ENCODE measurements at places on chromosomes 7 and 10.

DNA sequence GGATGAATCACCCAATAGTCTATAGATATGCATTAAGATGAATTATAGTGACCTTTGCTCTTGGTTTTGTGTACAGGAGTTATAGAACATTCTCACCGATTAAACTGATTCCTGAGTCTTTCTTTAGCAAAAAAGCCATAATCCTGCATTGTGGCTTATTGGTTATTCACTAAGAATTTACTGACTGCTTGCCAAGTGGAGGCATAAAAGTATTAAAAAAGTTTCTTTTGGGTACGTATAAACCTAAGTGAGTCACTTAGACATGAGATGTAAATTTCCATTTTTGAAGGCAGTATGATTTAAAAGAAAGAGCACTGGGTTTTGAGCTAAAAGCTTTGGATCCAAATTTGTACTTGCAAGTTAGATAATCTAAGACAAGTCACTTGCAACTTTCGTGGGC lies 100.7 kb downstream of the CDK6 start:
- no peaks in the 10 kb centered on the region for H3K36me3 ChIP-seq
- no peaks in the 10 kb centered on the region for H3K27me3 ChIP-seq
- no peak for DNase-seq
- H3K4me1 ChIP-seq = no peaks in the 10 kb centered on the region
- H3K27ac ChIP-seq = no peak overlapping the region
- no peak overlapping the region for H3K4me3 ChIP-seq

DNA sequence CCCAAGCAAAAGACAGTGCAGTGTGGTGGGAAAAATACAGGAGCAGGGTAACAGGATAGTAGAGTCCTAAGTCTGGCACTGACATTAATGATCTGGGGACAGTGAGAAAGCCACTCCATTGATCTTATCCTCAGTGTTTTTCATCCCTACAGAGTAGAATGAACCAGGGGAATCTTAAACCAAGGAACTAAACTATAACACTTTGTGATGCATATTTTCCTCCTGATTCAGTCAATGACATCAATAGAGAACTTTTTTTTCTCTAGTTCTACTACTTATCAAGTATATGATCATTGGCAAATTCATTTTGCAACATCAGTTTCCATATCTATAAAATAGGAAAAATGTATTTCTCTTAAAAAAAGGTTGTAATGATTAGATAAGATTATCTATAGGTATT lies 151.1 kb downstream of the TMEM26 start:
- peaks cover 10% of the 10 kb centered on the region for H3K36me3 ChIP-seq
- no peaks in the 10 kb centered on the region for H3K27me3 ChIP-seq
- no peaks in the 10 kb centered on the region for H3K4me1 ChIP-seq
- H3K27ac ChIP-seq = no peak overlapping the region

- no peaks in the 10 kb centered on the region for H3K36me3 ChIP-seq
- peak; percentile 18 for DNase-seq
These were observed 190.0 kb downstream of the FAM107B start for GRCh38 chr10:14584661-14585060.

DNA sequence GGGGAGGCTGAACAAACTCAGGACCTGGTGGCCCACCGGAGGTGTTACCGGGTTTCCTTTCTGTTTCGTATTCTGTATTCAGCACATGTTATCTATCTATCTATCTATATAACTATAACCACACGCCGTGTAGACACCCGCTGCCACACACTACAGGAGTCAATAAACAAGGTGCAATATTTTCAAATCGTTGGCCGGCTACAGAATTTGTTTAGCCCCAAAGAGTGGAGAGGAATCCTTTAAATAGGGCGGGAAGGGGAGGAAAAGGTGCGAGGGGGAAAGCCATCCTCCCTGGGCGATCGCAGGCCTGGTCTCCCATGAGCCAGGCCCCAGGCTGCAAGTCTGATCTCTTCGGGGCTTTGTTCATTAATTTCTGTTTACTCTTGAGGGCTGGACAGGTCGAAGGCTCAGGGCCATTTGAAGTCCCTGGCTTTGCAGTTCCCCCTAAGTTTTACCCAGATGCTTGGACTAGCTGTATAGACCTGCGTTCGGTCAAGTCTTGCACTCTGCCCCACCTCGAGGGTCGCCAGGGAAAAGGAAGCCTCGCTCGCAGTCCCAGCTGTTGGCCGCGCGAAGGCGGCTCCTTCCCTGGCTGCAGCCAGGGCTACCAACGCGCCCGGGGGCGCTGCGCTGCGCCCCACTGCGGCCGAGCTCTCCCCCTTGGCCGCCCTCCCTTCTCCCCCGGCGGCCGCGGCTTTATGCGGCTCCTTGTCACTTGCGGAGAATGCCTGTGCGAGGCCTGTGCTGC lies 3.8 kb downstream of the NKX2-3 start:
- peak overlapping the region; percentile 49 for H3K4me3 ChIP-seq
- H3K4me1 ChIP-seq = peaks cover 3% of the 10 kb centered on the region
- no peaks in the 10 kb centered on the region for H3K36me3 ChIP-seq
- H3K27me3 ChIP-seq = peaks cover 96% of the 10 kb centered on the region
- H3K27ac ChIP-seq = no peak overlapping the region
- peak; percentile 62 for DNase-seq

DNA sequence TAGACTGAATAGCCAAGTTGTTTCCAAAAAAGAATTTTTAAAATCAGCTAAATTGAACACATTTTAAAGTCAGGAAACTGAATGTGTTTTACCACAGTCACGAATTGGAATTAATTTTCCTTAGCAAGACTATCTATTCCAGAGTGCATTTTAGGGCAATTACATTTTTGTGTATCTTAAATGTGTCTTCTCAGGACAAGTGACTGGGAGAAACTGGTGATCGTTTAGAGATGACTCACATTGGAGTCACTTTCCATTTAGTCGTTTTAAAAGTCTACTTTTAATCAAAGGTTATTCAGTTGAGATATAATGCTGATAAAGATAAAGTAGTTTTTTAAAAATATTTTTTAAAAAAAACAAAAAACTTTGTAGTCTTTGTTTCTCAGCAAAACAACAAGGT lies 191.7 kb upstream of the SLC26A5 start:
- DNase-seq = no peak
- no peaks in the 10 kb centered on the region for H3K4me1 ChIP-seq
- H3K27me3 ChIP-seq = no peaks in the 10 kb centered on the region
- H3K36me3 ChIP-seq = no peaks in the 10 kb centered on the region
- no peak overlapping the region for H3K4me3 ChIP-seq

DNA sequence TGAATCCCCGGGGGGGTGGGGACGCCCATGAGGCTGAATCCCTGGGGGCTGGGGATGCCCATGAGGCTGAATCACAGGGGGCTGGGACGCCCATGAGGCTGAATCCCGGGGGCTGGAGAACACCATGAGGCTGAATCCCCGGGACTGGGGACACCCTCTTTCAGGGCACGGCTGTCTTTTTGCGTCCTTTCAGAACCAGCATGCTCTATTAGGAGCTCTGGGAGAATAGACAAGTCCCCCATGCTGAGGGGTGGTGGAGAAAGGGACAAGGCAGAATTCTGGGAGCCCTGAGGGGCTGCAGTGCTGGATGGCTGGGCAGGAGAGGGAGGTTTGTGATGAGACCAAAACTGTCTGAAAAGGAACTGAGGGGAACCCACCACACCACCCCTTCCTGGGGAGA lies 257.3 kb upstream of the TCERG1L start:
- H3K27me3 ChIP-seq = no peaks in the 10 kb centered on the region
- no peak overlapping the region for H3K27ac ChIP-seq
- H3K36me3 ChIP-seq = no peaks in the 10 kb centered on the region
- H3K4me1 ChIP-seq = no peaks in the 10 kb centered on the region
- H3K4me3 ChIP-seq = no peak overlapping the region

- no peak overlapping the region for H3K27ac ChIP-seq
- H3K4me1 ChIP-seq = no peaks in the 10 kb centered on the region
- no peak overlapping the region for H3K4me3 ChIP-seq
- no peak for DNase-seq
- H3K27me3 ChIP-seq = no peaks in the 10 kb centered on the region
- H3K36me3 ChIP-seq = no peaks in the 10 kb centered on the region
These were observed 204.4 kb downstream of the CXCL12 start for GRCh38 chr10:44180321-44181168.

DNA sequence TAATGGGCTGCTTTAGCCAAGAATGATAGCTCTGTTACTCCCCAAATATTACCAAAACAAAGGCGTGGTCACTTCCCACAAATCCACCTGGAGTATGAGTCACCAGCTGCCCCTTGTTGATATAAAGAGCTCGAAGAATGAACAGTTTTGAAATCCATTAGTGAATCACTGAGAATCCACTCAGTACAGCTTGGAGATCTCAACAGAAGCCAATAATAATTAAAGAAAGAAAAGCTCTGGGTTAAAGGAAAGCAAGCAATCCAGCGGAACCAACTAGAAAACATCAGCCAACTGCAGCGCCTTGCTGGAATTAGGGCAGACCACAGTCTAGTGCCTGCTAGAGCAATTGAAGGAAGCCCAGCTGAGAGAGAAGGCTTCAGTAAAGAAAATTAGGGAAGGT lies 576.0 kb upstream of the C7orf33 start:
- H3K27me3 ChIP-seq = no peaks in the 10 kb centered on the region
- H3K27ac ChIP-seq = no peak overlapping the region
- no peaks in the 10 kb centered on the region for H3K4me1 ChIP-seq
- no peaks in the 10 kb centered on the region for H3K36me3 ChIP-seq
- DNase-seq = no peak
- H3K4me3 ChIP-seq = no peak overlapping the region

GRCh38 chr7:137656227-137656849 lies 190.4 kb downstream of the DGKI start:
- H3K4me3 ChIP-seq = no peak overlapping the region
- H3K27ac ChIP-seq = no peak overlapping the region
- no peaks in the 10 kb centered on the region for H3K36me3 ChIP-seq
- peaks cover 10% of the 10 kb centered on the region for H3K4me1 ChIP-seq

- H3K27ac ChIP-seq = no peak overlapping the region
- no peaks in the 10 kb centered on the region for H3K27me3 ChIP-seq
- H3K36me3 ChIP-seq = no peaks in the 10 kb centered on the region
- DNase-seq = no peak
These were observed 337.0 kb downstream of the CRPPA start for GRCh38 chr7:16084370-16084769.

DNA sequence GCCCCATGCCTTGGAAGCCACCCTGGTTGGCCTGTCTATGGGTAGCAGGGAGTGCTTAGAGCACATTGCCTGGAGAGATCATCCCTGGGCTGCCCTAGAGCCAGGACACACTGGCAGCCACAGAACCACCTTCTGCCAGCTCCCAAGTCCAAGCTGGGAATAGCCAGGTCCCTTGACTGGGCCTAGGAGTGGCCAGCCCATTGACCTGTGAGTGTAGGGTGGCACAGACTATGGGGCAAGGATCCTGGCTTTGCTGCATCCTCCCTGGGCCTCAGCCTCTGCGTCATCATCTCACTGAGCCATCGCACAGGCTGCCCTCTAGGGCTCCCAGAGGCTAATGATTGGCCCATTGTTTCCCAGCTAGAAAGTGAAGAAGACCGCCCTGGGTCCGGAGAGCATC lies 7.0 kb downstream of the AQP1 start:
- no peaks in the 10 kb centered on the region for H3K36me3 ChIP-seq
- no peaks in the 10 kb centered on the region for H3K27me3 ChIP-seq
- DNase-seq = no peak
- no peak overlapping the region for H3K4me3 ChIP-seq

DNA sequence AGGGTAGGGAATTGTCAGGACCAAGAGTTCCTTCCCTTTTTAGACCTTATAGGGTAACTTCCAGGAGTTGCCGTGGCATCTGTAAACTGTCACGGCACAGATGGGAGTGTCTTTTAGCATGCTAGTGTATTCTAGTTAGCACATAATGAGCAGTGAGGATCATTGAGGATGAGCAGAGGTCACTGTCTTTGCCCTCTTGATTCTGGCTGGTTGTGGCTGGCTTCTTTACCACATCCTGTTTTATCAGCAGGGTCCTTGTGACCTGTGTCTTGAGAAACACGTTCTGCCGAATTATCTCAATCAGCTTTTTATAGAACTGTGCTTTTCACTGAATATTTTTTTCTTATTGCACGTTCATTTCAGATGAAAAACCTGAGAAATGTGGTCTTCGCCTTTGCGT lies 41.5 kb downstream of the MINPP1 start:
- no peak for DNase-seq
- H3K27ac ChIP-seq = no peak overlapping the region
- peaks cover 43% of the 10 kb centered on the region for H3K36me3 ChIP-seq
- no peaks in the 10 kb centered on the region for H3K27me3 ChIP-seq

- DNase-seq = no peak
- no peaks in the 10 kb centered on the region for H3K4me1 ChIP-seq
- no peak overlapping the region for H3K27ac ChIP-seq
- no peaks in the 10 kb centered on the region for H3K36me3 ChIP-seq
- no peak overlapping the region for H3K4me3 ChIP-seq
These were observed 414.1 kb upstream of the ETV1 start for GRCh38 chr7:14403587-14403986.

- no peak overlapping the region for H3K27ac ChIP-seq
- no peaks in the 10 kb centered on the region for H3K4me1 ChIP-seq
- no peaks in the 10 kb centered on the region for H3K36me3 ChIP-seq
- no peak overlapping the region for H3K4me3 ChIP-seq
These were observed 11.3 kb upstream of the TSPAN15 start for GRCh38 chr10:69439813-69440506.

- no peak overlapping the region for H3K4me3 ChIP-seq
- DNase-seq = no peak
- H3K27ac ChIP-seq = no peak overlapping the region
These were observed 22.0 kb downstream of the INPP5A start for GRCh38 chr10:132559538-132559937.

DNA sequence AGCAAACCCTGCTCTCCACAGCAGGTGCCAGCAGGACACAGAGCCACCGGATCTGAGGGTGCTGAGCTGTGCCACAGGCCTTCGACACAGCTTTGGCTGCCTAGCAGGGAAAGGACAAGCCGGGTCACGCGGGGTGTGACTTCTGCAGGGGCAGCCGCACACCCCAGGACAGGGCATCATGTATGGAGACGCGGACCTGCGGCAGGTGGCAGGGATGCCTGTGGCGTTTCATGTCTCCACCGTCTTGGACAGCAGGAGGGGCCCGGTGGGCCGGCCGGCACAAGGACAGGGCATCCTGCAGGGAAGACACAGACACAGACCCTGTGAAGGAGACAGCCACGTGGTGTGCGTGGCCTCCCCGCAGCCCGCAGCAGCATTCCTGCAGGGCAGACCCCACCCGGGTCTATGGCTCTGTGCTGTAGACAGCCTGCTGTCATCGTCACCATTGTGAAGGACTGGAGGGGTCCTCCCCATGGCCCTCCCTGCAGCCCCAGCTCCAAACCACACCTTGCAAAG lies 109.2 kb downstream of the PDGFA start:
- no peak for DNase-seq
- H3K27ac ChIP-seq = no peak overlapping the region
- no peaks in the 10 kb centered on the region for H3K36me3 ChIP-seq
- H3K4me1 ChIP-seq = no peaks in the 10 kb centered on the region

- no peaks in the 10 kb centered on the region for H3K4me1 ChIP-seq
- no peak for DNase-seq
- no peak overlapping the region for H3K4me3 ChIP-seq
- H3K27ac ChIP-seq = no peak overlapping the region
- H3K36me3 ChIP-seq = peaks cover 19% of the 10 kb centered on the region
These were observed 113.7 kb downstream of the INSYN2A start for GRCh38 chr10:127082651-127083050.

- no peak overlapping the region for H3K4me3 ChIP-seq
- peaks cover 7% of the 10 kb centered on the region for H3K4me1 ChIP-seq
- H3K36me3 ChIP-seq = no peaks in the 10 kb centered on the region
- no peaks in the 10 kb centered on the region for H3K27me3 ChIP-seq
- no peak for DNase-seq
These were observed 195.5 kb upstream of the HPS1 start for GRCh38 chr10:98642281-98642680.

All from H9 (cell line).